Gastrocnemius medialis (tissue), 4 donors: ENCODE measurements at places on chromosomes 1 and 21. TPM values are rescaled to one million over a fixed set of nuclear protein-coding genes. Genes with fewer than 3 reads are reported as not detected.
A peak's percentile ranks its signal among the peaks of the same experiment; 100 is the strongest.

- no peak overlapping the region for H3K27ac ChIP-seq
- H3K36me3 ChIP-seq: peaks cover 22% of the 10 kb centered on the region
- DNase-seq: no peak
- no peak overlapping the region for H3K4me3 ChIP-seq
- H3K4me1 ChIP-seq: no peaks in the 10 kb centered on the region
Observed at GRCh38 chr1:116532671-116533428, 38.0 kb downstream of the CD58 start.

CELA2B gene
- total RNA-seq: not detected

- H3K36me3 ChIP-seq: no peaks in the 10 kb centered on the region
- H3K4me1 ChIP-seq: peaks cover 3% of the 10 kb centered on the region
- H3K27ac ChIP-seq: no peak overlapping the region
Observed at GRCh38 chr1:41637367-41637766, 152.9 kb upstream of the EDN2 start.

GRCh38 chr1:10830961-10831668 lies 34.7 kb upstream of the CASZ1 start:
- H3K4me3 ChIP-seq: no peak overlapping the region
- H3K27ac ChIP-seq: no peak overlapping the region
- H3K36me3 ChIP-seq: no peaks in the 10 kb centered on the region

DNA sequence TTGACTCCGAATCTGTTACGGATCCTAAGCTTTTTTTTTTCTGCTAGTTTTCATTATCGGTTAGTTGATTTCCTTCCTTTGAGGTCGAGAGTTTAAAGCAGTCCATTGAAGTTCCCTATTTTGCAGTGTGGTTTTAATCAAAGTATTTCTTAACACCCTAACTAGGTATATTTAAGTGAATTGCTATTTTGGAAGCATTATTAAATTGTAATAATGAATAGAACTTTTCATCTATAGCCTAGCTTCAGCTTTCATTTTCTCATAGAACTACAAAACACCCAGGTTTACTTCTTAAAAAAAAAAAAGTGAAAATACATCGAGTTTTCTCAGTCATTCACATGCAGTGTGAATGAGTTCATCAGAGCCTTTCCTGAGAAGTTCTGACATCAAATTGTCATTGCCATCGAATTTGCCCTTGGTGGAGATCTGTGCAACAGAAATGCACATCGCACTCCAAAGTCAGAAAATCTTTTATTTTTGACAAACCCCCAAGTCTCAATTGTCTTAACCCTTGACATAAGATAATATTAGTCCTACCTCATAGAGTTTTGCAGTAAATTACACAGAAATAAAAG lies 1.1 kb upstream of the LBR start:
- H3K36me3 ChIP-seq: no peaks in the 10 kb centered on the region
- peak overlapping the region; percentile 80 for H3K4me3 ChIP-seq
- H3K4me1 ChIP-seq: peaks cover 19% of the 10 kb centered on the region
- H3K27ac ChIP-seq: peak overlapping the region; percentile 89
- DNase-seq: no peak
- no peaks in the 10 kb centered on the region for H3K27me3 ChIP-seq

KRTAP11-1 gene
- not detected for total RNA-seq

DNA sequence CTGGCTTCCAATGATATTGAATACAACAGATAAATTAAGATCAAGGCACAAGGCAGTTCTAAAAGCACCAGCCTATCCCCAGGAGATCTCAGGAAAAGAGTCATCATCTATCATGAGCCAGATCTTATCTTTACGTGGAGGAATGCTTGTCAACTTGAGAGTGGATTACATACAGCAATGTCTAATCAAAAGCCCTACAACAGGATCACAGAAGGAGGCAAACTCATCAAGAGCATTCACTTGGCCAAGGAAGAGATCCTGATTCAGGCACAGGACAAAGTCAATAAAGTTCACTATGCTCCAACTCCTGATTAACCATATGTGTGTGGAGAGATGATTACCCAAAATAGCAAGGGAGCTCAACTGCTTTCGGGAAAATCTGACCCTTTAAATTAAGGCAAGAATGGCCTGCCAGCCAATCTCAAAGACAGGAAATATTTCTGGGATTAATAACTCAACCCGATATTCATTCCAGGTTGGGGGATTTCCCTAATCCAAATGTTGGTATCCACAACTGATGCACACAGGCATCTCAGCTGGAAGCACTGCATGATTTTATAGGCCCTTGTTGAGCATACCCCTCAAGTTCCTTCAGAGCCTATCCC lies 33.7 kb downstream of the TBX15 start:
- H3K36me3 ChIP-seq: no peaks in the 10 kb centered on the region
- H3K4me1 ChIP-seq: peaks cover 79% of the 10 kb centered on the region
- no peak overlapping the region for H3K4me3 ChIP-seq
- peak overlapping the region; percentile 86 for H3K27ac ChIP-seq

DNA sequence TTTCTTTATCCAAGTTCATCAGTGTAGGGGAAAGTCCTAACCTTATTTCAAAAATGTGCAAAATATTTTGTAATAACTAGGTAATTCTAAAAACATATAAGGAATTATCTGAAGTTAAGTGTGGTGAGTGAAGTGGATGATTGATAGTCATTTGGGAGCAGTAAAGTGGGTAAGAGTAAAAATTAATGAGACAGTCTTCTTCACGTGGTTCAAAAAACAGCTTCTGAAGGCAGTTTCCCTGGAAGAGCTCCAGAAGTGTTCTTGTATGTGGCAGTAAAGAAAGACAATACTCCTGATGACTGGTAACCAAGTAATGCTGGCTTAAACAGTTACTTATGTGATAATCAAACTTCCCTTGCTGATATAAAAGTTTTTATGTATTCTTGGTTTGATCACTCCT lies 50.3 kb downstream of the LEPR start:
- H3K27ac ChIP-seq: peak overlapping the region; percentile 12
- peaks cover 14% of the 10 kb centered on the region for H3K4me1 ChIP-seq
- no peak for DNase-seq
- H3K4me3 ChIP-seq: no peak overlapping the region

DNA sequence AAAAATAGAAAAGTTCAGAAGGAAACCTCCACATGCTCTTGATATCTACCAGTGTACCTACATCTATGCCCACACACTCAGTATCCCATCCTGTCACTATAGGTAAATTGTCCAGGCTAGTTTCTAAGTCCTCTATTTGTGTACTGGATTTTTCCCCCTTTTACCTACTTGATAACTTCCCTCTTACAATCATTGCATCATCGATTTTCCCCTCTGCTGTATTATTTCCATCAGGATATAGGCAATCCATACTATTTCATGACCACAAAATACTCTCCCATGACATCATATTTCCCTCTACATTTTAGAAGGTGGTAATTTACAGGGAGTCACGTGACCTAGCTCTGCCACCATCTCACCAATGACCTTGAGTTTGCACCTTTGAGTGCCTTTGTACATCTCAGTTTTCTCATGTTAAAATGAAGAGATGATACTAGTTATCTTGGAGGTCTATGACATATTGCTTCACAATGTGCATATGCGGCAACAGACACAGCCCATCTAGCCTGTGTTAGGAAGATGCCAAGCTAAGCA lies 88.2 kb downstream of the GDAP2 start:
- H3K27me3 ChIP-seq: no peaks in the 10 kb centered on the region
- H3K36me3 ChIP-seq: peaks cover 12% of the 10 kb centered on the region
- no peak for DNase-seq
- H3K4me3 ChIP-seq: no peak overlapping the region
- no peak overlapping the region for H3K27ac ChIP-seq
- no peaks in the 10 kb centered on the region for H3K4me1 ChIP-seq

GRCh38 chr1:155085504-155086127 lies 7.0 kb downstream of the EFNA3 start:
- DNase-seq: no peak
- H3K4me3 ChIP-seq: peak overlapping the region; percentile 72
- H3K36me3 ChIP-seq: no peaks in the 10 kb centered on the region

DNA sequence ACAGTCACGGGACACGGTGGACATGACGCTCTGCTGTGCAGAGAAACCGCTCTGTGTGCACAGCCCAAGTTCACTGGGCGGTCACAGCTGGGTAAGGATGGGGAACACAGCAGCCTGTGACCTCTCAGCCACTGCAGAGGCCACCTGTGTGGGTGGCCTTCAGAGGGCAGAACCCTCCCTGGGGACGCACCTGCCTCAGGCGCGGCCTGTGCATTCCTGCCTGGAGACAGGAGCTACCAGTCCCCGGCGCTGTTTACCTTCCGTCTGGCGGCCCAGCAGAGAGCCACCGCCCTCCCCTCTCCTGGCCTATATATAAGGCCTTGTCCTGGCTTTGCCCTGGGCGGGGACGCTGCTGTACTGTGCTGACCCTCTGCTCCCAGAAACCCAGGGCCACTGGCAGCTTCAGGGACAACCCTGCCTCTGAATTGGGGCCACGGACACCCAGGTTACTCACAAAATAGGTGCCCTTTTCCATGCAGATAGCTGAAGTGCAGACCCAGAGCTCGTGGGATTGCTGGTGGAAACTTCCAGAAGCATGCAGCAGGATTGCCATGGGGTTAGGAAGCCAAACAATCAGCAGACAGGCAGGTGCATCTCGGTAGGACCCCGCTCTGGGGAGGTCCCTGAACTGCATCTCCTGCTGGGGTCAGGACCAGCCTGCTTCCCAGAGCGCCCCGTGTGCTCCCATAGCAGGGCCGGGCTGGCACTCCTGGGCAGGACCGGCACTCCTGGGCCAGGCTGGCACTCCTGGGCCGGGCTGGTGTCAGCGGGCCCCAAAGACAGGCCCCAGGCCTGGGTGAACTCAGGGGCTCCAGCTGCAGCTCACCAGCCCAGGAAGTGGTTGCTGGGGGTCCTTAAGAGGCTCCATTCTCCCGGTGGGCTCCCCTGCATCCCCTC lies 83.6 kb downstream of the SIK1 start:
- no peak for DNase-seq
- peaks cover 11% of the 10 kb centered on the region for H3K27me3 ChIP-seq
- no peak overlapping the region for H3K27ac ChIP-seq
- H3K4me1 ChIP-seq: peaks cover 11% of the 10 kb centered on the region
- no peaks in the 10 kb centered on the region for H3K36me3 ChIP-seq
- H3K4me3 ChIP-seq: no peak overlapping the region

DNA sequence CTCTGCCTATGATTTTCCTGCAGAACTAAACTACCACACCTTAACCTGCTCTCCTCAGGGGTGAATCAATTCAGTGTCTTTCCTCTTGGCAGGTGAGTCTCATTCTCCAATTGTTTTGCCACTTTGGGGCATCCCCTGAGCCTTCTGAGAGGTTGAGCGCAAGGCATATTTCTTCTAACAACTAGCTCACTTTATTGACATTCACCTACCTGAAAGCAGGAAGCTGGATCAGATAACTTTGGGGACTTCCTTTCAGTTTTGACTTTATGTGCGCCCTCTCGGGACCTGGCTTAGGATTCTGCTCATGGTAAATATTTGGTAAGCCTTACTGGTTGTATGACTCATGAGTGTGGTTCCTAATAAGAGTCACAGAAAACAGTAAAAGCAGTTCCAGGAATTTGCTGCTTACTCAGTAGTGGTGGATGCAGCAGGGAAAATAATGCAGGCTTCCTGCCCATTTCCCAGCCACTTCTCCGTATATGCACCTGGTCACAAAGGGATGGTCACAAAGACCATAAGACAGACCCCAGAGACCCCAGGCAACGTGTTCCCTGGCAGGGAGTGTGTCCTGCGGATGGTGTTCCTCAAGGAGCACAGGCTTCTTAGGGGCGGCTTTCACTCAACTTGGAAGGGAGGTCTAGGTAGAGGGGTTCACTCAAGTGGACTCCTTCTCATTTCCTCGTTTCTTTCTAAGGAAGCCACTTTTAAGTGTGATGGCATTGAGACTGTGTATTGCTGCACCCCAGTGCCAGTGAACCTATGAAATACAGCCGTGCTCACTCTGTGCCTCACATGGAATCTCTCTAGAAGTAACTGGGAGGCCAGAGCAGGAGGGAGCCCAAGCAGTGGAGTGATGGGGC lies 22.0 kb upstream of the BATF3 start:
- H3K4me1 ChIP-seq: no peaks in the 10 kb centered on the region
- no peak overlapping the region for H3K27ac ChIP-seq
- no peak for DNase-seq
- H3K27me3 ChIP-seq: no peaks in the 10 kb centered on the region
- H3K4me3 ChIP-seq: no peak overlapping the region

DNA sequence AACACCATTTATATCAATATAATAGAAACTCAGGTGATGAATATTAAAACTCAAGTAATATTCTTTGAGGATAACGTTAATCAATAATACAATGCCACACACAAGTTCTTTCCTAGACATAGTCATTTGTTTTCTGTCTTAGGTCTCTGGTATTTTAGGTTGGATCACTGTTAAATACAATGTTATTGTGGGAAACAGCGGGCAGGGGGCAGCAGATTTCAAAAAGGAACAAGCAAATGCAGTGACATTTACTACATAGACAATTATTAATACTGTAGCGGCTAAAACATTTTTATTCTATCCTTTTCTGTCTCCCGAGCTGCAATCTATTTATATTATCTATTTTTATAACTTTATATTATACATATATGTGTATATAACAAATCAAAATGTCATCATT lies 186.4 kb upstream of the ZNHIT6 start:
- no peaks in the 10 kb centered on the region for H3K27me3 ChIP-seq
- H3K27ac ChIP-seq: no peak overlapping the region
- DNase-seq: no peak

DNA sequence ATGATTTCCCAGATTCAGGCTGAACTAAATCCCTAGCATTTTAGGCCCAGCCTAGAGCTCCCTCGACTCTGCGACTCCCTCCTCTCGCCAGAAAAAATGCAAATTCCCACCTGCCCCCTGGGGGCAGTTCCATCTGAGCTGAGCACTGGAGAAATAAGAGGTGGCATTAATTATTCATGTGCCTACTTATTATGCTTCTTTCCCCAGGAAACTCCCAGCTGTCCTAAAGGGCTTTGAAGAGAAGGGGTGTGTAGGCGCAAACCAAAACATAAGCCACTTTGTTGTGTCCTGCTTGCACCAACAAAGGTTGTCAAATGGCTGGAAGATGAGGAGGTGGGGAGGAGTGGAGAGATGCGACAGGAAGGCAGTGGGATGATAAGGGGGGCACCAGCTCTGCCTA lies 41.4 kb upstream of the GOLT1A start:
- no peaks in the 10 kb centered on the region for H3K27me3 ChIP-seq
- no peak for DNase-seq
- H3K27ac ChIP-seq: no peak overlapping the region
